ENCODE measurements at places on chromosomes 11 and 22.

GRCh38 chr22:49444781-49445180 lies 382.9 kb downstream of the BRD1 start:
- no peak for DNase-seq

- DNase-seq: no peak
These were observed 33.9 kb downstream of the BCL2L13 start for GRCh38 chr22:17672417-17672991.

GRCh38 chr11:105033343-105033742 lies 1.6 kb downstream of the CASP1 start:
- no peak for DNase-seq

- no peak for DNase-seq
These were observed 1.2 kb upstream of the TCIRG1 start for GRCh38 chr11:68037411-68038225.

- no peak for DNase-seq
These were observed 19.1 kb downstream of the CDC45 start for GRCh38 chr22:19498866-19499190.

DNA sequence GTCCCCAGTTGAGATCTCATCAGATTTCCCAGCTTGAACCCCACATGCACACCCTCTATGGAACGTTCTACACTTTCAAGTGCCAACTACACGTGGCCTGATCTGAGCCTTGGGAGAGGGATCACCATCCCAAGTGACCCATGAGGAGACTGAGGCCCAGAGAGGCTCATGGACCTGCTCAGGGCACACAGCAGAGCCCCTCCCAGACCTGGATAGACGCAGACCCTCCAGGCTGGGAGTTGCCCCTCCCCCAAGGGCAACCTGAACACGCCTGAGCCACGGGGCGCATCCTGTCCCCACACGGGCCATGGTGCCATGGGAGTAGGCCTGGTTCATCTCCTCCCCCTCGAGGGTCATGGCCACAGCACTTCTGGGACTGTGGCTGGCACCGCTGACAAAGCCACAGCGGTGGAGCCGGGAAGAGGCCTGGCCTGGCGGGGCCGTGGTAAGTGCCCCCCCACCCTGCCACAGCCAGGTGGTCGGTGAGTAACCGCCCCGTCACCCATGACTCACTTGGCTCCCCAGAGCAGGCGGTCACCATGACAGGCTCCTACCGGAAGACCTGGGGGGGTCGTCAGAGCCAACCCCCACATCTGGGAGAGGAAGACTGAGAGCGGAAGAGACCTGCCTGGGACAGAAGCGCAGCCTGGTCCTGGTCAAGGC lies 8.1 kb downstream of the WNT7B start:
- DNase-seq: peak; percentile 56

DNA sequence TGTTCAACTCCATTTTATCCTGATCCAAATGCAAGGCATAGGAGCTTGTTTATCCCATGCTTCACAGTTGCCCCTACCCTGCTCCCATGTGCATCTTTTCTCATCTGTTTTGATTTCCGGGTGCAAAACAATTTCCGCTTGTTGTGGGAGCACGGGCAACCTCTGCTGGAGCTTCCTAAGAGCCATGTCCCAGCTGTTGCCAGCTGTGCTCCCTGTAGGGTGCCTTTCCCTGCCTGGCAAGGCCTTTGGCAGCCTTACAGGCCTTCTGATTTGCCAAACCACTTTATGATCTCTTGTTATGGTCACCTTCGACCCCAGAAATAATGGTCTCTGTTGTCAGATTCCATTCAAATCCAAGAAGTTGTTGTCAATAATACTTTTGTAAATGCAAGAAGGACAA lies 1038.5 kb downstream of the OPCML start:
- DNase-seq: no peak

- DNase-seq: no peak
These were observed 98.5 kb downstream of the TSPAN18 start for GRCh38 chr11:44825058-44825785.

DNA sequence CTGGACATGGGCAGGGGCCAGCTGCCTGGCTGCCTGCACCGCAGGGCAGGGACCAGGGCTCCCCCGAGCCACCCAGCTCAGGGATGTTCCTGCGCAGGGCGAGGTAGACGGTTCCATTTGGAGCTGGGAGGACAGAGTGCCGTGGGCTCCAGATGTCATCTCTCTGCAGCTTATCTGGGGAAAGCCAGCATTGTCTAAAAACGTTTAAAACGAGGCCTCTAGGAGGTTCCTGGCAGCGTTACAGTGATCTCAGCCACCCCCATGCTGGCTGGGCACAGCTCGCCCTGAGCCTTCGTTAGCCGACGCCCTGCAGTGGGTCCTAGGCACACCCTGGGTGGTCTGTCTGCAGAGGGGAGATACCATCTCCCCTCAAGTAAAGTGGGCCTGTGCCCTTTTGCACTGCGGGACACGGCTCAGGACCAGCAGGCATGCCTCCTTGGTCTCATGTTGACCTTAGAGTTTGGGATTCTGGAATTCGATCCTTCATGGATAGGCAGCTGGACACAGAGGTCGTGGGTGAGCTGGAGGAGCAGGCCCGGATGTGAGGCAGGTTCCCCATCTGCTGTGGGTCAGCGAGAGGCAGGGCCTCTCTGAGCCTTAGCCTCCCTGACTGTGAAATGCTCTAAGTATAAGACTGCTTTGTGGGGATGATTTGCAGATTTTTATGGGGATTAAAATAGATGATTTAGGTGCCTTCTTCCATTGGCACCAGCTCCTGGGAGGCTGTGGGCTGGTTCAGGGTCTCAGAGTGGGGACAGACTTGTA lies 14.1 kb downstream of the SYNGR1 start:
- DNase-seq: peak; percentile 39

GRCh38 chr11:69358398-69359020 lies 64.6 kb downstream of the MYEOV start:
- DNase-seq: no peak

DNA sequence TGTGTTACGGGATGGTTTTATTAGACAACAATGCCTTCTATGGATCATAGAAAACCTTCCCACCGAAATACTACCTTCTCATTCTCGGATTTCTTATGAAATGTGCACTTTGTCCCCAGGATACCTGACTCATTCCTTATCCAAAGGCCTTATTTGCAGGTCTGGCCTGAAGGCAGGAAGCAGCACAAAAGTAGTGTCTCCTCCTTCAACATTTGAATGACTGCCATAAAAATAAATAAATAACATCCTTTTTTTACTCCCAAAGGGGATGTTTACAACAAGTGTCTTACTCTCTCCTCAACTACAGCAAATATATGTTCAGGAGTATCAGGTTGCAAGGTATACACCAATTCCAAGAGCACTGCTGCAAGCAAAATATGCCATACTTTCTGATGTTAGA lies 41.6 kb upstream of the PAK1 start:
- no peak for DNase-seq

- DNase-seq: no peak
These were observed 10.2 kb upstream of the FCHSD2 start for GRCh38 chr11:73152086-73152853.

DNA sequence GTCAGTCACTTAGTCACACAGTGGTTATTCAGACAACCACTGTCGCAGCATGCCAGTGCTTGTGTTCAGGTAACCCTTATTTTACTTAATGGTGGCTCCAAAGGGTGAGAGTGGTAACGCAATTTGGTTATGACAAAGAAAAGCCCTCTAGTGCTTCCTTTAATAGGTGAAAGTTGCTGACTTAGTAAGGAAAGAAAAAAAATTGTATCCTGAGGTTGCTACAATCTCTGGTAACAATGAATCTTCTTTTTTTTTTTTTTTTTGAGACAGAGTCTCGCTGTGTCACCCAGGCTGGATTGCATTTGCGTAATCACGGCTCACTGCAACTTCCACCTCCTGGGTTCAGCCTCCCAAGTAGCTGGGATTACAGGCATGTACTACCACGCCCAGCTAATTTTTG lies 64.5 kb downstream of the C11orf91 start:
- DNase-seq: no peak

DNA sequence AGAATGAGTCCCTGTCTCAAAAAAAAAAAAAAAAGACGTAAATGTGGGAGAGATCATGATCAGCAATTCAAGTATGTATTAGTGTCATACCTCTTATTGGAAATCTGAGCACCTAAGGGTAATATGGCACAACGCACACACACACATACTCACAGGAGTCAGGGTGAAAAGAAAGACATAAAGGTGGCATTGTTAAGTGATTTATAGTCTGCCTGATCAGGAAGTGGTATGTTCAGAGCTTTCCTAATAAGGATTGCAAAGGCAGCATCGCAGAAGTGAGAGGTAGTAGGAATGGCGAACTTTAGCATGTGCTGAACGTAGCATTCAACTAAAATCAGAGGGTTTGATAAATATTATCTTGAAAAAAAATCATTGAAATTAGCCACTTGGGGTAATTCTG lies 854.3 kb downstream of the METTL15 start:
- no peak for DNase-seq

GRCh38 chr22:30605449-30606110 lies 1.4 kb upstream of the TCN2 start:
- peak; percentile 58 for DNase-seq

All from AG08395 (cell line).